ENCODE measurements at places on chromosomes 3 and 15.

DNA sequence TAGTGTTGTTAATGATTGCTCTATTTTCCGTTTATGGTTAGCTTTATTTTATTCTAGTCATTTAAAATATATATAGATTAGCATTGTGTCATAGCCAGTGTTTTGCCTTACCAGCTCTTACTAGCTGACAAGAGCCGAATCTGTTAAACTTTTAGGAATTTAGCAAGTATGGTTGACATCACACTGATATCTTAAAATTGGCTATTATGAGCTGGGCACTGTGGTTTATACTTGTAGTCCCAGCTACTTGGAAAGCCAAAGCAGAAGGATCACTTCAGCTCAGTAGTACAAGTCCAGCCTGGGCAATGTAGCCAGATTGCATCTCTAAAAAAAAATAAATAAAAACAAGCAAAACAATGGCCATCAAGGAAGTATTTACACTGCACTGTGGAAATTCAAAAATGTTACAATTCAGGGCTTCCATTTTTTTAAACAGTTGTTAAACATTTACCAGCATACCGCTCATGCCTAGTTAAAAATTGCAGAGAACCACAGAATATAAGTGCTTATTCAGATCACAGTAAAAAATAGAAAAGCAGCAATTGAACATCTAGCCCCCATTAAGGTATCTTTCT lies 208.4 kb upstream of the CGNL1 start:
- DNase-seq: no peak

DNA sequence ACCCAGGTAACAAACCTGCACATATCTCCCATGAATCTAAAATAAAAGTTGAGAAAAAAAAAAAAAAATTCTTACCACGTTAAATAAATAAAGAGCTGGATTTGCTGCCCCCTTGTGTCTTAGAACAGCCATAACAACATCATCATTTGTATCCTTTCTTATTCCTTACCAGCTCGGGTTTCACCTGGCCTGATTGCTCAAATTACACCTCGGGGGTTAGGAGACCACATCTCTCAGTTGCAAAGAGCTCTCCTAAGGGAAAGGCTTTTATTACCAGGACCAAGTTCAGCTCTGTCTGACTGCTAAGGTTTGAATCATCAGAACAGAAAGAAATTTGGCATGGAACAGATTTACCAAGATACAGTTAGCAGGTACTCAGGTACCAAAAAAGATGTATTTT lies 25.8 kb upstream of the RPL39L start:
- no peak for DNase-seq

- no peak for DNase-seq
Observed at GRCh38 chr15:45993508-45993907, 358.7 kb downstream of the SQOR start.

- DNase-seq: no peak
Observed at GRCh38 chr3:124467980-124468902, 262.0 kb upstream of the UMPS start.

GRCh38 chr15:65580287-65580686 lies 30.6 kb downstream of the INTS14 start:
- DNase-seq: no peak

DNA sequence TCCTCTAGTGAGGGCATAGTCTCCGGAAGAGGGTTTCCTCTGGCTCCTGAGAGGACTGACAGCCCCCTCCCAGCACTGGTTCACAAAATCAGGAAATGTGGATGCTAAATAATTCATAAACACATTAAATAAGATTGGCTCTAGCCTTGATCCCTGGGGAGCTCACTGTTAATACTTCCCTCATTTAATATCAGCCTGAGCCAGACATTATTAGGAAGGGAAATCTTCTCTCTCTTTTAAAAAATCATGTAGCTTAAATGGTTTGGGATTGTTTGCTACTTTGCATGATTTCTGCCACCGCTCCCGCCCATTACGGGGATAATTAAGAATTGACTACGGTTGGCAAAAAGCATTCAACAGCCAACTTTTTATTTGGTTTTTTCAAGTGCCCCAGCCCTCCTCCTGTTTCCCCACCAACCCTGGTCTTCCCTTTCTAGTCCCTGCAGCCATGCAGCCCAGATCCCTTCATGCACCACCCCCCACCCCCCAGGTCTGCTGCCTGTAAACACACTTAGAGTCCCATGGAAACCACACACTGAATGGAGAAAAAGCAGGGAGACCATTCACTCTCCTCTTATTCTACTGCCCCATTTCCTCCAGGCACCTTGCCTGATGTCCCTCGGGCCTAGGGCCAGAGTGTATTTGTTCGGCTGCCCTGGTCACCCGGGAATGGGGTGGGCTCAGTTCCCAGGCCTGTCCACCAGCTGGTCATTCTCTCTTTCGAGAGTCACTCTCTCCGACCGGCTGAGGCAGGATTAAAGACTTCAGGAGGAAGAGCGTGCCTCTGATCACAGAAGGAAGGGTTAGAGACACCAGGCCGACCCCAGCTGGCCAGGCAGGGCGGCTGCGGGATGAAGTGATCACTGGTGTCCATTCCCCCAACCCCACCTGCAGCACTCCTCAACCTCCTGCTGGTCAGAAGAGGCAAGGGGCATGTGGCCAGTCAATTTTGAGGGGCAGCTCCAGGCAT lies 45.1 kb downstream of the SEMA5B start:
- no peak for DNase-seq

DNA sequence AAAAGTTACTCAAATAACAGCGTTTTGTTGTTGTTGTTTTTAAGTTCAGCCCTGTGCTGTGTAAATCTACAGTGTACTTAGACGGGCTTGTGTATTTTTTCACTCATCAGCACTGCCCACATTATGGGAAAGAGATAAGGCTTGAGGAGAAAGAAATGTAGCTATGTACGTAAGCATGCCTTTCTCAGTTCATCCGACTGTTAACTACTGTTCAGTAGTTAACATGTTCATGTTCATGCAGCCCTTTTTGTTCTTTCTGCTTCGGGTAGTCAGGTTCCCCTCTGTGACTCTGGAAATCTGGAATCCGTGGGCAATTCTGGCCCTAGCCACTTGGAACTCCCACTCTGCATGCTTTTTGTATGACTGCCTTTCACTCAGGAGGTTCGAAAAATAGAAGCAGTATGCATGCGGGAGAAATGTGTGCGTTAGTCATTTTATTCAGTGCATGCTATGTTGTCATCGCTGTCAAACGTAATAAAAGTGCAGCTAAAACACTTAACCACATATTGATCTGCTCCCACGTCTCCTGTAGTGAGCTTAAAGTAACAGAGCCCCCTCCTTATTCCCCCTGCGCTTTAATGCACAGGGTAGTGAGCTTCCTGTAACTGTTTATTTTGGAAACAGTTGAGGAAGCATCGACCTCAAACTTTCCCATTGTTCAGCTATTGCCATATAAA lies 283.1 kb upstream of the NR2F2 start:
- DNase-seq: no peak

- DNase-seq: no peak
Observed at GRCh38 chr3:37742574-37743212, 119.0 kb upstream of the CTDSPL start.

All from stimulated activated CD8-positive, alpha-beta memory T cell treated with anti-CD3 and anti-CD28 coated beads, Interleukin-7, amount 100 ng/mL, for 1 hour (primary cell).